ENCODE measurements at places on chromosomes 1 and 21.

DNA sequence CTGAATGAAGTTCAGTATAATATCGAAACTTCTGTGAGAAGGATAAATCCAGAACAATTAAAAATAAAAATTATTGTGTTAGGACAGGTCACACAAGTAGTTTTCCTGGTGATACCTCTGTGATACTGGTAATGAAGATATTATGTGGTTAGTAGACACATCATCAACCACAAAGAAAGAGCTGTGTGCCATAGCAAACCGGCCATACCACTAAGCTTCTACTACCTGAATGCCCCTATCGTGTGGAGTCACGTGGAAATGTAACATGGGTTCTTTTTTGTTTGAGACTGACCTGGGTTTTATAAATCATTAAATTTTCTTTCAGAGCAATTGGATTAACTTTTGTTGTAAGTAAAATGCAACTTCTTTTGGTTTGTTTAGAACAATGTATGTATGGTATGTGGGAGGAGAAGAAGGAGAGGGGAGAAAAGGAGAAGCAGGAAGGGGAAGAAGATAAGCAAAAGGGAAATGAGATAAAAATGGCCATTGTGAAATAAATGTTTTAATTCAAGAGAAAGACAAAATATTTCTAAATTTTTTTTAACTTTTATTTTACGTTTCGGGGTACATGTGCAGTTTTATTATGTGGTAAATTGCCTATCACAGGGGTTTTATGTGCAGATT is 58.2 kb upstream of the LRRC8B start:
- no peak for DNase-seq

- DNase-seq = no peak
Measured at GRCh38 chr1:40634901-40635655, 30.4 kb downstream of the RIMS3 start.

DNA sequence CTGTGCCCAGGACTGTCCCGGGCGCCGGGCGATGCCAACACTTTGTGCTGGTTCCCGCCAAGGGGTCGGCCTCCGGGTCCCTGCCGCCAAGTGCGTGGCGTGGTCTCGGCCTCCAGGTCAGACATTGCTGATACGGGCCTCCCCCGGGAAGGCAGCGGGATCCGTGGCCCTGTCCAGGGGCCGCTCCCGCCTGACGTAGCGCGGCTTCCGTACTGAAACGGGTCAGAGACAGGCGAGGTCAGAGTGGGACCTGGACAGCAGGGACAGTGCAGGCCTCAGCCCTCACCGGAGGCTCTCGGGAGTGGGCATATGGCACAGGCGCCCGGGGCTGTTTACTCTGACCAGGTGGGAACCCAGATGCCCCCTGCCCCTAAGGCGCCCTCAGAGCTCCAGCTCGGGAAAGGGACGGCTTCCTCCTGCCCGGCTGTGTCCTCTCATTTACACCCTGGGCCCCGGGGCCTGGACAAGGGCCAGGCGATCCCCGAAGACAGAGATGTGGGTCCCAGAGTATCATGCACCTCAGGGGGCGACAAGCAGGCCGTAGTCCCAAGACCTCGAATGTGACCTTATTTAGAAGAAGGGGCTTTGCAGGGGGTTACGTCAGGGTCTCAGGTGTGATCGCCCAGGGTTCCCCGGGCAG is 8.8 kb upstream of the RNF223 start:
- DNase-seq = no peak

GRCh38 chr1:178580876-178581275 is 68.0 kb downstream of the TEX35 start:
- DNase-seq = no peak

- no peak for DNase-seq
Measured at GRCh38 chr1:101918277-101918676, 78.4 kb downstream of the OLFM3 start.

DNA sequence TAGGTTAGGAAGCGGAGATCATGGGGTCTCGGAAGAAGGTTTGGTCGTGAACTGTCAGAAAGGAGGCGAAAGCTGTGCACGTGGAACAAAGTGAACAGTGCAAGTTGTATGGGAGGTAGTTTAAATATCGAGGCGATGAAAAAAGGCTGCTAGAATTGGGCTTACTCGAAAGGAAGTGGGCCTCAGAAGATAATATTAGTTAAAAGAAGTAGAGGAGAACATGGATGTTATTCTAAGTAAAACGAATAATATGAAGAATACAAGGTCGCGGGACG is 571 bp downstream of the WDR3 start:
- DNase-seq = no peak

DNA sequence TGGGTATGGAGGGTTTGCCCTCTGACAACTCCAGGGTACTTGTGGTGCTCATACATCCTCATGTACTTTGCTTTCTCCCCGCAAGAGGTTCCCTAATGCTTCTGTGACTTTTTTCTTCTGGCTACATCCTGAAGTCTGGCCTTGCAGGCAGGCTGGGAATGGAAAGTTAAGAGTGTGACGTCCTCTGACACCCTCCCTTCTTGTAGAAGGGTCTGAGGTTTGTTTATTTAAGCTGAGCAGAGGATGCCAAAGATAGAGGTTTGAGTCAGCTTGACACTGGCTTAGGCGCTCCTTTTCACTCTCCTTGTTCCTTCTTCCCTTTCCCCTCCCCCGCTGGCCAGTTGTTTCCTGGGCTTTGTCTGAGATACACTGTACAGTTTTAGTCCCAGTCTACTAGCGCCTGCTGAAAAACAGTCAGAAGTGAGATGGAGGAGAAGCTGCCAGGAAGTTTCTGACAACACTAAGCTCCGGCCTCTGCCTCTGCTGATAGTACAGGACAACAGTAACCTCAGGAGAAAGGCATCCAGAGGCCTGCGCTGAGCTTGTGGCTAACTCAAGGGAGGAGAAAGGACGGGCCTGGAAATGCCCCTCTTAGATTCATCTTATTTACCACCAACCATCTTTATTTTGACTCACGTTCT is at the start of gene MACF1:
Gene MACF1 (plus strand): TSS at position 255 of the 641 bp plus-strand sequence. CDS start 328 bp downstream, at position 583.
- peak; percentile 60 for DNase-seq

GRCh38 chr1:119981496-119981895 is 85.2 kb upstream of the ADAM30 start:
- no peak for DNase-seq

DNA sequence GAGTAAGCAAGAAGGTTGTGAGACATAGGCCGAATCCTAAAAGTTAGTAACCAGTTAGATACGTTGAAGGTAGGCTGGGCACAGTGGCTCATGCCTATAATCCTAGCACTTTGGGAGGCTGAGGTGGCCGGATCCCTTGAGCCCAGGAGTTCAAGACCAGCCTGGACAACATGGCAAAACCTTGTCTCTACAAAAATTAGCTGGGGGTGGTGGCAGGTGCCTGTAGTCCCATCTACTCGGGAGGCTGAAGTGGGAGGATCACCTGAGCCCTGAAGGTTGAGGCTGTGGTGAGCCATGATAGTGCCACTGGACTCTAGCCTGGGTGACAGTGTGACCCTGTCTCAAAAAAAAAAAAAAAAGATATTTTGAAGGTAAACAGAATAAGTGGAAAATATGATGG is 1.5 kb upstream of the PARP1 start:
- no peak for DNase-seq

GRCh38 chr1:170494369-170494768 is 37.6 kb upstream of the GORAB start:
- DNase-seq = no peak

- no peak for DNase-seq
Measured at GRCh38 chr21:46080171-46081021, 17.5 kb upstream of the COL6A2 start.

DNA sequence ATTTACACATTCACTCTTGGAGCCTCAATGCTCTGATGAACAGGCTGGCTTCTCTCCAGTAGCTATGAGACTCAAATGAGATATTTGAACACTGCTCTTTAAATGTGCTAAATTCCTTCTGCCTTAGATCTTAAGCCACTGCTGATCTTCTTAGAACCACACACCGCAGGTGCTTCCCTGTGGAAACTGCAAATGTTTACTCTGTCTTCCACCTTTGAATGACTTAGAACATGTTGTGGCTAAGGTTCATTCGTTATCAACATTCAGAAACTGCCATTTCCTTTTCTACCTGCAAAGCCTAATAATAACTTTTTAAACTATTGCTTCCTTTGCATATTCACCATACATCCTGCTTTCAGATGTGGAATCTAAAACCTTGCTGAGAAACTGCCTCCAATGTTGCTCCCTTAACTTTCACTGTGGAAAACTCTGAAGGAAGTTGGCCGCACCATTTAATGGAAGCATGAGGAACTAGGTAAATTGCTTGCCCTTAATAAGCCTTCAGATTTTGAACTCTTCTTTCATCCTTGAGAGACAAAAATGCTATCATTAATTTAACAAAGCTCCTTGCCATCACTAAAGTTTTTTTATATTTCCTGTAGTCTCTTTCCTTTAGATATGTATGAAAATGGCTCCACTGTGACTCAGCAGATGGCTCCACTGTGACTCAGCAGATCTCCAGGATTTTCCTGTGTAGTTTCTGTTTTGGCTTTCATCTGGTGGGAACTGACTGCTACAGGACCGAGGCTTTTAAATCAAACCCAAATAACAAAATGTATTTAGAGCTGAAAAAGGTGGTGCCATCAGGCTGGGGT is 143.8 kb downstream of the TNFSF18 start:
- peak; percentile 39 for DNase-seq

DNA sequence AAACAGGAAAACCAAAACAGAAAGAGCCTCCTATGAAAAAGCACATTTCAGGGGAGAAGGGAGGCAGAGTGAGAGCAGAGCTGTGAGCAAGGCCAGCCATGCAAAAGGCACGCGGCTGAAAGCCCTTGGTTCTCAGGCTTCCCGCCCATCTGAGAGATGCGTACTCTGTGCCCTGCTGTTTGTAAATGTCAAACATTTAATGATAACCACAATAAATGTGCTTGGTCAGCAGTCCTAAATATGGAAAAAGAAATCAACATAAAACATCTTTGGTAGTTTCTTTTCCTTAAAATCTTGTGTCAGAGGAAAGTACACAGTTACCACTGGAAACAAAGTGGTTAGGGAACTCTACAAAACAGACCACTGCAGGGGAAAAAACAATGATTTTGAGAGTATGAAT is 283.1 kb downstream of the DSCAM start:
- DNase-seq = no peak

- DNase-seq = no peak
Measured at GRCh38 chr1:32693455-32694174, 9.0 kb downstream of the SYNC start.

GRCh38 chr1:225152061-225152460 is 222.6 kb downstream of the DNAH14 start:
- DNase-seq = no peak

DNA sequence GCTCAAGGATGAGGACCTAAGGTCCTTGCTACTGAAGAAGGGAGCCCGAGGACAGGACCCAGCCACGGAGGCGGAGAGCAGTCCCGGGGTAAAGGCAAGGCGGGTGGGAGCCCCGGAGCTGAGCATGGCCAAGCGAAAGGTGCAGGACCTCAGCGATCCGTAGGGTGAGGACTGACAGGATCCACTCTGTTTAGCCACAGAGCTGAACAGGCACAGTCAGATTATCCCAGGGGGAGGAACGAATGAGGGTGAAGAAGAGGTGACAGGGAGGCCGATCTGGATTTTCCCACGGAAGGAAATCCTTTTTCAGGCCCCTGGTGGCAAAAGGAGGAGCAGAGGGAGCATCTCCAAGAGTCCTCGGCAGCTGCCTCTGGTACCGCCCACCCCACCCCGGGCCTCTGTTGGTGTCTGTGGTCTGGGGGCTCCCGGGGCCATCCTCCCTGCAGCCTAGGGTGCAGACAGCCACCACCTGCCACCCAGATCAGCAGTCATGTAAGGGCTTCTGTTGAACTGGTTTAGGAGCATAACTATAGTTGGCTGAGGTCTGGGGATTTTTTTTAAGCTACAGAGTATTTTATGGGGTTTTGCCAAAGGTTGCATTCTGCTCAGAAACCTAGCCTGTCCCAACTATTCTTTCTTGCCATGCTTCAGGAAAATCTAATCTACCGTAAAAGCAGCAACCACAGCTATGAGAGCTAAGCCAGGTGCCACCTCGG is 32.3 kb upstream of the LBR start:
- no peak for DNase-seq

DNA sequence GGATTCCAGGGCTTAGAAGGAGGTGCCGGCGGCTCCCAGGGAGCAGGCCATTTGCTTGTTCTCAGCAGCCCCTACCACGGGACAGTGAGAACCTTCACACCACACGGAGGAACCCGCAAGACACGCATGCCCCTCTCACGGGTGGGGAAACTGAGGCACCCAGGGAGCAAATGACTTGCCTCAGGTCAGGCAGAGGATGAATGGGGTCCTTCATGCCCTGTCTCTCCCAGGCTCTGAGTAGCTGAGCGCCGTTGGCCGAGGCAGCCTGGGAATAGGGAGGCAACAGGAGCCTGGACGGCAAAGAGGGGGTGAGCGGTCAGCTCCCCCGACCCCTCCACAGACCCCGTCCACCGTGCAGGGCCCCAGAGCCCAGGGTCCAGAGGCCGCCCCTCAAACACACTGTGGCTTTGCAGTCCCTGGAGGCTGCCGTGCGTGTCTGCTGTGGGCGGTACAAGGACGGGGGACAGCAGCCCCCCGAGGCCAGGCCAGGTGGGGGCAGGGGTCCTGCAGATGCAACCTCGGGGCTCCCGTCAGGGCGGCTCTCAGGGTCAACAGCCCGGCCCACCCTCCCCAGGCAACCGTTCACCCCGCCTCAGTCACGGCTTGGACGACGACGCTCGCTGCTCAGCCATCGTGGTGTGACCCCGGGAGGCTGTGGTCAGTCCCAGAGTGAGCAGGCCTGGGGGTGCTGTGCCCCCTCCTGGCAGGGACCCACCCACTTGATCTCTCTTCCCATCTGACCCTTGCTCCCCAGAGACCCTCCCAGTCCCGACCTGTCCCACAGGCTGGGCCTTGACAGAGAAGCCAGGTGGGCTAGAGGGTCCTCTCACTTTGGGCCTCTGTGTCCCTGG is 15.8 kb upstream of the COL6A2 start:
- no peak for DNase-seq

- no peak for DNase-seq
Measured at GRCh38 chr1:88302843-88303486, 381.1 kb upstream of the PKN2 start.

DNA sequence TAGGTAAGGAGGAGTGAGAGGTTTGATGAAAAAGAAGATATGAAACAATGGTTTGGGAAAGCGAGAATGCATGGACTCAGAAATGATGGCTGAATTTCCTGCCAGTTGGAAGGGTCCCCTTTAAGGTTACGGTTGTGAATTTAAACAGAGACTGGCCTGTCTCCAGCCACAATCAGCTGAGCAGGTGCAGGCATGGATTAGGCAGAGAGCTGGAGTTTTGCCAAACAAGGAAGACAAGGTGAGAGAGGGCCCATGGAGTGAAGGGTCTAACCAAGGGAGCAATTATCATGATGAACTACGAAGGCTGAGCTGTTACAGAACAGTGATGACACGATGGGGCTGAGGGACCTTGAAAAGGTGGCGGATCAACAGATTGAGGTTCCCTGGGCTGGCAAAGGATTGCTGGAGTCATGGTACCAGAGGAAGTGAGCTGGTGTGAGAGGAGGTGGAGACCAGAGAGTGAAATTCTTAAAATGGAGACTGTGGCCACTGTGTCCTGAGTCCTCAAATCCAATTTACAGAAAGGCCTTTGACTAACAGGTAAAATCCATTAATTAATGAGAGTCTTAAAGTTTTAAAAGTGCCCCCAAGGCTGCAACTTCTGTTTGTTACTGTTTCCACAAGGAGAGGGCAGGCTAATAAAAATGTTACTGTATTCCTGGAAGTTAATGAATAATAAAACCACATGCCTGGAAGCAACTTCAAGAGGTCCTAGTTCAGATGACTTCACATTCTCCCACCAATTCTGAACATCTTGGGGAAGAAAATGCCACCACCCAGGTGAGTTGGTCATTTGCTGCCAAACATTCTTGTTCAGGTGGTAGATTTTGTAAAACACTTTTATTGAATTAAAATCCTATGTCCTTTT is 41.5 kb downstream of the LHX9 start:
- DNase-seq = no peak

All from CD4-positive, alpha-beta T cell treated with Interleukin-10 for 1 hour (primary cell).